HepG2 (cell line): ENCODE measurements at places on chromosomes 2 and 18.

DNA sequence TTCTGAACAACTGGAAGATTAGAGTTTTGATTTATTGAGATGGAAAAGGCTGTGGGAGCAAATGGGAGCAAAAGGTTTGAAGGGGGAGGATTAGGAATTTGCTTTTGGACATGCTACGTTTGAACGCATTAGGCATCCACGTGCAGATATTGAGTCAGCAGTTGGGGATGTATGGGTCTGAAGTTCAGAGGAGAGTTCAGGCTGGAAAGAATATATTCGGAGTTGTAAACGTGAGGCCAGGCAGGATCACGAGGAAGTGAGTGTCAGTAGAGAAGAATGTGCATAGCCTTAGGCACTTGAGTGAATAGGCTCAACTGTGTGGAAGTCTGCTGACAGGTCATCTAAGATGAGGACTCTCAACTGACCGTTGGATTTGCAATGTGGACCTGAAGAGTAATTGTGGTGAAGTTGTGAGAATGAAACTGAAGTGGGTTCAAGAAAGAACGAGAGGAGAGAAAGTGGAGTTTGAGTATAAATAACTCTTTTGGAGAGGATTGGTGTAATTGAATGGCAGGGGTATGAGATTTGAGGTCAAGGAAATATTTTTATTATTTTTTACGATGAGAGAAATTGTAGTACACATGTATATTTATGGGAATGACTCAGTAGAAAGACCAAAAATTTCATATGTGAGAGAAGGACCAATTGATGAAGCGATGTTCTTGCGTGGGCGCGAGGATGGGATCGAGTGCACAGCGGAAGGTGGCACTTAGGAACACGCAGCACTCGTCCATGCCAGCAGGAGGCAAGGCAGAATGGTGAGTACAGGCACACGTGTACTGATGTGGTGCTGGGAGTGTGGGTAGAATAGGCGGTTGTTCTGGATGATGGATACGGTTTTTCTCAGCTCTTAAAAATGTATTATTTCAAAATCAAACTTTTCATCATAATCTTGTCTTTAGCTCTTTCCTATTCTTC, 40.5 kb upstream of the POLE4 start:
- H3K36me3 ChIP-seq, result no peaks in the 10 kb centered on the region; the same call in 2 of the 3 replicates
- 0 out of 3 replicates have a peak, but pooled peaks cover 7% of the 10 kb centered on the region for H3K27me3 ChIP-seq
- DNase-seq, result peak; percentile 91
- peak overlapping the region; percentile 19 for H3K27ac ChIP-seq
- peak overlapping the region; percentile 46 for H3K4me3 ChIP-seq

GRCh38 chr2:237411683-237412423, 2.1 kb downstream of the COL6A3 start:
- DNase-seq, result no peak
- no peak overlapping the region for H3K27ac ChIP-seq
- H3K4me3 ChIP-seq, result no peak overlapping the region
- no peaks in the 10 kb centered on the region for H3K36me3 ChIP-seq

GRCh38 chr2:8729939-8730338, 48.1 kb downstream of the ID2 start:
- H3K4me1 ChIP-seq, result no peaks in the 10 kb centered on the region
- H3K4me3 ChIP-seq, result no peak overlapping the region
- H3K27ac ChIP-seq, result no peak overlapping the region
- H3K27me3 ChIP-seq, result no peaks in the 10 kb centered on the region
- no peak for DNase-seq

DNA sequence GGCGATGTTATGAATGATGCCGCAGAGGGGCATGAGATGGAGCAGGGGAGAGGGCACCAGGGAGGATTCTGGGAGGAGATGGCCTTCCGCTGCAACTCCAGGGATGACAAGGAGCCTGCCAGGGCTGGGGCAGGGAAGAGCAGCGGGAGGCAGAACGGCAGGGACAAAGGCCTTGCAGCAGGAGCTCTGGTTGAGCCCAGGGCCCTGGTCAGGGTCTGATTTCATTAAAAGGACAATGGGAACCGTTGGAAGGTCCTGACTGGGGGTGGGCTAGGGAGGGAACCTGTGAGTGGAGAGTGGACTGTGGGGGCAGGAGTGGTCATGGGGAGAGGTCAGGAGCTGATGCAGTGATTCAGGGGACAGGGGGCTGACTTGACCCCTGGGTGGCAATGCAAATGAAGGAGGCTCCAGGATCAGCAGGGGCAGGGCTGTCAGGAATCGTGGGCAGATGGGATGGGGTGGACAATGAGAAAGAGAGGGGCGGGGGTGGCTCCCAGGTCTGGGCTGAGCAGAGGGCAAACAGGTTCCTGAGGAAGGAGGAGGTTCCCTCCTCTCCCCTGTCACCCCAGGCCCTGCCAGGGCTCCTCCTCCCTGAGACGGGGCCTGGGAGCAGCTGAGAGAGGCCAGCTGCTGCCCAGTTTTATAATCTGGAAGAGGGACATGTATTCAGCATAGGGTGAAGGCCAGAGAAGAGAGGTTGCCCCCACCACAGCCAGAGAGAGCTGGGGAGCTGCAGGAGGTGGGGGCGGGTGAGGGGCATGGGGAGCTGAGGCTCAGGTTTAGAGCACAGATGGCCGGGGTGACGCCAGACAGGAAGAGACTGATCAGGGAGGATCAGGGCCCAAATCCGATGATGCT, 7.3 kb upstream of the DUSP2 start:
- peaks cover 21% of the 10 kb centered on the region; the same call in 1 of the 2 replicates for H3K27me3 ChIP-seq
- no peaks in the 10 kb centered on the region for H3K4me1 ChIP-seq
- no peak for DNase-seq
- H3K36me3 ChIP-seq, result no peaks in the 10 kb centered on the region
- no peak overlapping the region for H3K27ac ChIP-seq
